Activated CD4-positive, alpha-beta T cell treated with anti-CD3 and anti-CD28 coated beads, Interleukin-10, Interleukin-2, amounts not matched to agents 100 ng/mL and 50 ng/mL, durations not matched to agents 16 hours and 8 hours (primary cell): ENCODE measurements at places on chromosomes 11 and 22.

- no peak for DNase-seq
These were observed 14.0 kb downstream of the P4HA3 start for GRCh38 chr11:74297484-74297883.

GRCh38 chr11:17077240-17077519 lies 287 bp downstream of the RPS13 start:
- no peak for DNase-seq

DNA sequence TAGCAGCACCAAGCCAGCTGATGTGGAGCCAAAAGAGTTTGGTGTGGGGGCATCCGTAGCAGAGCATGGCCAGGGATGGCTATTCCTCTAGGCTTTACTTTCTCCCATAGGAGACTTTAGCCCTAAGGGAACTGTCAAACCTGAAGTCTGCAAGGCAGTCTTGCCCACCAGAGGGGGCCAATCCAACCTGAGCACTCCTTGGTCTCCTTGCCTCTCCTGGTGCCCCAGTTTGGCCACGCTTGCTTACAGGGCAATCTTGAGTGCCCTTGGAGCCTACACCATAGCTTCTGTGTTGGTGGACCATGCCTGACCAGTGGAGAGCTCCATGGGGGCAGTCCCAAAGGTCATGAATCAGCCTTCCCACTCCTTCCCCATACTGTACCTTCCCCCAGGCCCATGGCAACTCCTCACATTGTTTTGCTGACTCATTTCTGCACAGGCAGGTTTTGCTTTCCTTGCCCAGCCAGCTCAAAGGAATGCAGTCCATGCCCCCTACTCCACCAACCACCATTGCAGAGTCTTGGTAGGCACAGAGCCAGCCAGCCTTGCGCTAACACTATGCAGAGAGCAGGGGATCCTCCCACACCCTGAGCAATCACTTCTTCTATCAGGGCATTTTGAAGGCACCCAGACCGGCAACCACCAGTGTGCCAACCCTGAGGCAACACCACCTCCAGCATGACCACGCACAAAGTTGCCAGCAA lies 1421.2 kb upstream of the RAG2 start:
- DNase-seq: no peak

DNA sequence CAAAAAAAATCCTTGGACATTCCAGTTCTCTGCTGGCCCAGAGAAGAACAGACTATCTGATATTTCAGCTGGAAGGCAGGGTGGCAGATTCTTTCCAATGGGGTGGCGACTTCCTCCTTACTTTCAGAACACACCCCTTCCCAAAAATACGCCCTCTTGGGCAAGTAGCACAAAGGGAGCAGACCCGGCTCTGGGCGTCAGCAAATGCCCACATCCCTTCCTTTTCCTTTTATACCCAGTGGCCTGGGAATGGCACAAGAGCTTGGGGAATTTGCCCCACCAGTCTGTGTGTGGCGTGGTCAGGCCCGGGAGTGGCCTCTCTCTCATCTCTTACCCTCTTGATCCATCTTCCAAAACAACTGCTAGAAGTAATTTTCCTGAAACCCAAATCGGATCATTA lies 33.0 kb upstream of the NUP160 start:
- no peak for DNase-seq

GRCh38 chr11:60792521-60792920 lies 7.4 kb downstream of the MS4A10 start:
- DNase-seq: no peak

- no peak for DNase-seq
These were observed 5.3 kb downstream of the SLC17A6 start for GRCh38 chr11:22343371-22344032.

GRCh38 chr22:17575681-17576080 lies 12.4 kb downstream of the SLC25A18 start:
- DNase-seq: no peak

DNA sequence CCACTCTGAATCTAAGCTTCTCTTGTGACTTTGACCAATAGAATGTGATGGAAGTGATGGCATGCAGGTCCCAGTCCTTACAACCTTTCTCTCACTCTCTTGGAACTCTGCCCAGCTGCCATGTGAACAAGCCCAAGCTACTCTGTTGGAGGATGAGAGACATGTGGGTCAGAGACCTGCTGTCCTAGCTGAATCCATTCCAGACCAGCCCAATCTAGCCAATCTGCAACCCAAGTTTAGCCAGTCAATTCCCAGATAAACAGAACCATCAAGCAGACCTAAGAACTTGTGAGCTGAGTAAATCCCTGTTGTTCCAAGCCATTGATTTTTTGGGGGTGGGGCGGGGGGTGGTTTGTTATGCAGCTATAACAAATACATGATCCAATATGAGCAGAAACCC lies 69.2 kb upstream of the GRK3 start:
- DNase-seq: no peak

GRCh38 chr11:85098996-85099395 lies 528.1 kb downstream of the DLG2 start:
- DNase-seq: no peak

GRCh38 chr11:289712-290620 lies 1.0 kb downstream of the PGGHG start:
- no peak for DNase-seq

DNA sequence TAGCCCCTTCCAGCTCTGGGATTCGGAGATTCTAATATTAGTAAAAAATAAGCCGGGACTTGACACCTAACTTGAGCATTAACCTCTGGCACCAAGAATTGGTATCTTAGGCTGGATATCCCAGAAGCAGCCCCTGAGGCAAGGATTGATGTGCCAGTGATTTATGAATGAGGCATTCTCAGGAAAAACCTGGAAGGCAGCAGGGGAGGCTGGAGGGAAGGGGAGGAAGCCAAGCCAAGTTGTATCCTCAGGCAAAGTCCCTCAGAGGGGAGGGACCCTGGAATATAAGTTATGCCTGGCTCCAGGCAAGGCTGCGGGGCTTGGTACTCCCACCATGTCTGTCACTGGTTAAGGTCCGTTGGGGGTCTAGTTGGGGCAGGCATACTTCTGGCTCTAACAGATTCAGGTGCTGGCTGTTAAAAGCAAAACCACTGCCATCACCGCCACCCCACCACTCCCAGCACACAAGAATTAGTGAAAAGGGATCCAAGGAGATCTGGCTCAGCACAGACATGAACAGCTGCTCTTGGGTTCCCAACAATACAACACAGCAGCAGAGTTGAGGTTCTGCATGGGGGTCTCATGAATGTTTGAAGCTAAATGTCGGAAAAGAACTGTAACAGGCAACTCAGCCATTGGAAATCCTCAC lies 29.8 kb downstream of the LMO2 start:
- no peak for DNase-seq

GRCh38 chr11:75733431-75734107 lies 15.9 kb downstream of the MOGAT2 start:
- peak; percentile 36 for DNase-seq

GRCh38 chr11:75398906-75399305 lies 412 bp upstream of the RPS3 start:
- DNase-seq: no peak

DNA sequence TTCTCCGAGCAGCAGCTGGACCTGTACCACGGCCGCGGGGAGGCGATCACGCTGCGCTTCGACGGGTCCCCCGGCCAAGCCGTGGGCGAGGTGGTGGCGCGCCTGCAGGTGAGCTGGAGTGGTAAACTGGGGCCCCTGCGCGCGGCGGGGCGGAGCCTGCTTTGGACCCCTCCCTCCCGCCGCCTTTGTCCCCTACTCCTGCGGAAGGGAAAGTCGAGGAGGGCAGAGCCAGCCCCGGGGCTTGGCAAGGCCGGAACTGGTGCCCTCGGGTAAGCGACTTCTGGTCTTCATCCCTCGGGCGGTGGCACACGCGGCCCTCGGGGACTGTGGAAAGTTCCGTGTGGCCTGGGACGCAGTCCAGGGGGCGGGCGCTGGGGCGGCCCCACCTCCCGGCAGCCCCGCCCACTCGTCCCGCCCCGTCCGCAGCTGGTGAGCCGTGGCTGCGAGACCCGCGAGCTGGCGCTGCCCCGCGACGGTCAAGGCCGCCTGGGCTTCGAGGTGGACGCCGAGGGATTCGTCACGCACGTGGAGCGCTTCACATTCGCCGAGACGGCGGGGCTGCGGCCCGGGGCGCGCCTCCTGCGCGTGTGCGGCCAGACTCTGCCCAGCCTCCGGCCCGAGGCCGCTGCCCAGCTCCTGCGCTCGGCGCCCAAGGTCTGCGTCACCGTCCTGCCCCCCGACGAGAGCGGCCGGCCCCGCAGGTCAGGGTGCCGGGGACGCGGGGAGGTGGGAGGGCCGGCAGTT lies 9.2 kb downstream of the SIPA1 start:
- DNase-seq: no peak

- no peak for DNase-seq
These were observed 165.1 kb downstream of the DBX1 start for GRCh38 chr11:19995145-19995544.

GRCh38 chr11:125553357-125553756 lies 15.9 kb upstream of the EI24 start:
- DNase-seq: no peak

DNA sequence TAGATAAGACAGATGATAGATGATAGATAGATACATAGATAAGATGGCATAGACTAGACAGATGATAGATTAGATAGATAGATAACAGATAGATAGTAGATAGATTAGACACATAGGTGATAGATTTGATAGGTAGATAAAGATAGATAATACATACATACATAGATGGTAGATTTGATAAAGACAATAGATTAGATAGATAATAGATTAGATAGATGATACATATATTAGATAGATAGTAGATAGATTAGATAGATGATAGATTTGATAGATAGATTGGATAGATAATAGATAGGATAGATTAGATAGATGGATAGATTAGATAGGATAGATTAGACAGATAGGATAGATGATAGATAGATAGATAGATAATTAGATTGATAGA lies 327.6 kb downstream of the BRD1 start:
- no peak for DNase-seq

DNA sequence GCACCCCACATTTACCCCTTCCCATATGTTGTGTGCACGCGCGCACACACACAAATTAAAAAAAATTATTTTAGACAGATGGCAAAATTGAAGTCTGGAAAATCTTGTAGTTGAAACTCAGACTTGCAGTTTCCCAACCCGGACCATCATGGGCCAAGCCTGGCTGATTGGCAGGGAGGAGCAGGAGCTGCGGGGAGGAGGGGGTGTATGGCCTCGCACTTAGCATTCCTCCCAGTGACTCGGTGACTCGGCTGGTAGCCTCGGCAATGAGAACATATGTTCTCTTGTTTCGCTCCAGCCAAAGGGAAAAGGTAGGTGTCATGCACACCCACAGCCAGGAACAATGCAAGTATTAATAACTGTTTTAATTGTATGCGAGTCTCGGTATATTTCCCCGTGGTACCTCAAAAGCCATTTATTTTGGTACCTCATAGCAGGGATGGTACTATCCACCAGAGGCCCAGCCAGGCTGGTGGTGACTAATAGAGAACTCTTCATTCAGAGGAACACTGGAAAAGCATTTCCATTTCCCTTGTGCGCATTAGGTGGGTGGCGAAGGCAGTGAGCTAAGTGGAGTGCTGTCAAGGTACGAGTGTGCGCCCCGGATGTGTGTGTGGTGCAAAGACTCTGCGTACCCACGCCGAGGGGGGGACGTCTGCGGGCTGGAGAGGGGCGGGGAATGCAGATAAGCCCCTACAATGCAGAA lies 92.5 kb downstream of the DSCAML1 start:
- no peak for DNase-seq

DNA sequence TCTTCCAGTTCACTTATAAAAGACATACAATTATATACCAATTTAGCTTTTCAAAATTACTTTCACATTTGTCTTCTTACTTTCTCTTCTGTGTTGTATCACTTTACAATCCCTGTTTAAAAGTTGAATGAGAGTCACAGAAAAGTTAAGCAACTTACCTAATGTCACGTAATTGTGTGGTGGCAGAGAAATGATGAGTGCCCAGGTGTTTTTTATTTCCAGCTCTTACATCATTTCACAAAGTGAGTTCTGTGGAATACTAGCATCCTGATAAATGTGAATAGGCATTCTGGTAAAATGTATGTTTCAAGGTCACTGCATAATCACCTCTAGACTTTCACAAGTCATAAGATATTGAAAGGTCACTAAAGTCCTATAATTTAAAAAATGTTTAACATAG lies 133.0 kb upstream of the FIBIN start:
- no peak for DNase-seq

DNA sequence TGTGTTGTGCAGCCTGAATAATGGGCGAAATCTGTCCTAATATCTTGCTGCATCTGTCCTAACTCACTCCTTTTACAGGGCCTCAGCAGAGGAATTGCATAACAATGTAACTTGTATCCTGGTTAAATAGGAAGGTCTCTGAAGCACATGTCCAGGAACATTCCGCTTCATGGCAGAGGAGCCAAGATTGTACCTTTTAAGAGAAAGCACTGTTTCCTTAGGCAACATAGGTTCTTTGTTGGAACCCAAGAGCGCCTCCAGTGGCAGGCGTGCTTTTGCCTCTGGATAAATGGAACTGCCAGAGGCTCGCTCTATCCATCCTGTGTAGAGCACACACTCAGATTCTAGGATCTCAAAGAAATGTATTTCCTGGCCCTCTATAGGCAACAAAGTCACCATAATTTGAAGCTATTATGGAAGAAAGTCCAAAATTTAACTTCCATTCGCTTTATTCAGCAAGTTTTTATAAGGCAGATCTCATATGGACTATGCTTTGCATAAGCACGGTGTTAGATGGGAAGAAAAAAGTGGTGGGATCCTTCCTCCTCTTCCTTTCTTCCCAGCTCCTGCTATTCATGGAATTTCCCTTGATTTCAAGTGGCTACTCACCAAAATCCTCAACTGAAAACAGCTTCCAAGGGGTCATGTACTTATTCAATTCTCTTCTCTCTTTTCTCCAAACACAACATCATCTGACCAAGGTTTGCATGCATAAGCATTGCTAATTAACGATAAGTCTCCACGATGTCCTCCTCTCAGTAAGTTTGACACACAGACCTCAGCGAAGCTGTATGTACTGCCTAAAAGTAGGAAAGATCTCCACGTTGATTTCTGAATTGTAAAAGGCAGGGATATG lies at the start of gene BLID:
TSS of gene BLID (minus strand) at position 692 of the 856 bp plus-strand sequence. CDS start at position 399, 293 bp downstream.
- no peak for DNase-seq

- DNase-seq: no peak
These were observed 104.5 kb downstream of the EFCAB6 start for GRCh38 chr22:43707648-43708047.

- no peak for DNase-seq
These were observed 30.3 kb downstream of the NF2 start for GRCh38 chr22:29633514-29634312.

GRCh38 chr22:42214633-42215415 lies 55.6 kb downstream of the TCF20 start:
- no peak for DNase-seq

- peak; percentile 25 for DNase-seq
These were observed 816 bp upstream of the PLEKHA7 start for GRCh38 chr11:17014833-17015626.

- no peak for DNase-seq
These were observed 86.3 kb upstream of the PRR5 start for GRCh38 chr22:44615602-44616180.
